ENCODE measurements at places on chromosomes 3 and 15. TPM values are rescaled to one million over a fixed set of nuclear protein-coding genes. Genes with fewer than 3 reads are reported as not detected.

- H3K4me1 ChIP-seq: no peaks in the 10 kb centered on the region
- H3K36me3 ChIP-seq: no peaks in the 10 kb centered on the region
- DNase-seq: no peak
- no peak overlapping the region for H3K4me3 ChIP-seq
Observed at GRCh38 chr3:171845481-171846284, 2.5 kb downstream of the TMEM212 start.

DNA sequence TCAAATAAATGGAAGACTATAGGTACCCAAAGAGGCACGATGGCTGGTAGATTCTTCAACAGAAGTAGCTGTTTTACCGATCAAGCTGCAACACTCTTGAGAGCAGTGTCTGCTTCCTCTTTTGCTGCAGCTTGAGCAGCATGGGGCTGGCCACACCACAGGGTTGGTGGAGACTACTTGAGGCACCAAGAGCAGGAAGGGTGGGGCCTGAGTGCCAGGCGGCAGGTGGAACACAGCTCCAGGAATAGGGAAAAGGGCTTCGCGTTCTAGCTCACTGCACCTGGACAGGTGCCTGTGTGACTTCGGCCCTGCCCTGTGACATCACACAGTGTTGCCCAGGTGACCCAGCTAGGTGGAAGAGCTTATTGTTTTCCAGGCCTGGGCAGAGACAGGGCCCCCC is at the start of gene CCDC33:
TSS of gene CCDC33 (plus strand) at position 365 of the 400 bp plus-strand sequence. CDS start 394 bp downstream, outside the sequence.
- no peaks in the 10 kb centered on the region for H3K4me1 ChIP-seq
- H3K27me3 ChIP-seq: peaks cover 2% of the 10 kb centered on the region
- H3K27ac ChIP-seq: no peak within 1 kb of the TSS
- DNase-seq: no peak

Gene MYEF2
- polyA plus RNA-seq: 1.5 TPM

Gene SLC22A14
- polyA plus RNA-seq: not detected

Measured in immature natural killer cell (primary cell).